ENCODE measurements at places on chromosomes 5 and 9.

- no peak for DNase-seq
Measured at GRCh38 chr9:35436933-35437332, 53.0 kb upstream of the RUSC2 start.

GRCh38 chr5:13480834-13481233, 463.7 kb downstream of the DNAH5 start:
- no peak for DNase-seq

DNA sequence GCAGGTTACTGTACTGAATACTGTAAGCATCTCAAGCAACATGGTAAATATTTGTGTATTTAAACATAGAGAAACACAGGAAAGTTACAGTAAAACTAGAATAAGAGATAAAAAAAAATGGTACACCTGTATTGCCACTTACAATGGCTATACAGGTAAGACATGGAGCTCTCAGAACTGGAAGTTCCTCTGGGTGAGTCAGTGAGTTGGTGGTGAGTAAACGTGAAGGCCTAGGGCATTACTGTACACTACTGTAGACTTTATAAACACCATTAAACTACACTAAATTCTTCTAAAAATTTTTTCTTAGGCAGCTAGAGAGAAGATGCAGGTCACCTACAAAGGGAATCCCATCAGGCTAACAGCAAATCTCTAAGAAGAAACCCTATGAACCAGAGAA, 872.9 kb downstream of the TAF11L14 start:
- DNase-seq = no peak

DNA sequence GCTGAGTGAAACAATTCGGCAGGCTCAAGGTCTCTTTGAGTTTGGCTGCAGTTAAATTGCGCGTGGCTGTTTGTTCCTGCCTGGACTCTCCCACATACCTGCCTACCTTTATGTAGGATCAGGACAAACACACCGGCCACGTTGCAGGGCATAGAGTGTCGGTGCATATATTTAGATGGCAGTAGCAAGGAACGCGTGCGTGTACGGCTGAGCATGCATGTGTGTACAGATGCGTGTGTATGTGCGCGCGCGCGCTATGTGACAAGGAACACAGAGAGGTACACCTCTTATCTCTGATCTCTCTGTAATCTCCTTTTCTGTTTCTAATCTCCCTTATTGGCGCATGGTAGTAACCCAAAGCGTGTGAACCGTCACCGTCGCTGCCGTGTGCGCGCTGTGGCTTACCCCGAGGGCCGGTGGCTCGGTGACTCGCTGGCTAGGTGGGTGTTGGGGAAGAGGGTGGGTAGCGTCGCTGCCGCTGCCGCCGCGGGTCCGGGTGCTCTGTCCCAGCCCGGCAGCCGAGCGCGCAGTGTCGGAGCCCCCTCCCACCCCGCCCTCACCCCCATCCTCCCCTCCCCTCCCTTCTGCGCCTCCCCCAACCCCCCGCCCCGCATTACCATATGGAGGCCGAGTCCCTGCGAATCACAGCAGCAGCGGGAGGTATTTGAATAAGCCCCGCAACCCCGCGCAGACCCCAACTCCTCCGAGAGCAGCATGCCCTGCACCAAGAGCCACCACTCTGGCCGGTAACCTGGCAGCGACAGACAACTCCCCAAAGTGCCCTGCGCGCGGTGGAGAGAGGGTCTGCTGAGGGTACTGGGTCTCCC, 204.8 kb downstream of the MEF2C start:
- DNase-seq = no peak

GRCh38 chr9:135809166-135809565, 98.2 kb downstream of the CAMSAP1 start:
- no peak for DNase-seq

- DNase-seq = no peak
Measured at GRCh38 chr9:37060833-37061232, 26.8 kb upstream of the PAX5 start.

DNA sequence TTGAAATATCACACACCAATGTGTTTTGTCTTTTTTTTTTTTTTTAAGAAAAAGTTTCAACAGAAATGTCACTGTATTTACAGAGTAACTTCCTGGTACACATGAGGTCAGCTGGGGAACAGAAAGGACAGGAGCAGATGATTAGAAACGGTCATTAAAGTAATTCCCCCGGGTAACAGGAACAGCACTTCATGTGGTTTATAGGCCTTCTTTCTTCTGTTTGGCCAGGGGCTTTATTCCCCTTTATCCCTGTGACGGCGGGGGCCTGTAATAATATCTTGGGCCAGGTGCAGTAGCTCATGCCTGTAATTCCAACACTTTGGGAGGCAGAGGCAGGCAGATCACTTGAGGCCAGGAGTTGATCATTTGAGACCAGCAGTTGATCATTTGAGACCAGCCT, 30.5 kb upstream of the MSH3 start:
- no peak for DNase-seq

GRCh38 chr5:149127394-149127955, 13.8 kb upstream of the ABLIM3 start:
- no peak for DNase-seq

DNA sequence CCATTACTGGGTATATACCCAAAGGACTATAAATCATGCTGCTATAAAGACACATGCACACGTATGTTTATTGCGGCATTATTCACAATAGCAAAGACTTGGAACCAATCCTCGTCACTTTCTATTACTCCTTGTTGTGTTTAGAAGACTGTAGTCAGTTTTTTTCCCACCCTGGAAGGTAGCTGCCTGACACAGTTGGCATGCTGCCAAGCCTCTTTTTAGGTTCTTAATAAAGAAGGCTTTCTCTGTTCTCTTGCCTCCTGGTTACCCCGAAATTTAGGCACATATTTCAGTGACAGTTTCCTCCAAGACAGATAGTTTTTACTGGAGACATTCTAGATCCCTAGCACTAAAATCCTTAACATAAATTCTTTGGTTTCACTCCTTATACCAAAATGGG, 205.4 kb upstream of the PCSK5 start:
- DNase-seq = no peak

All from coronary artery (tissue), 2 donors.